Fibroblast of the conjunctiva (primary cell): ENCODE measurements at places on chromosomes 16 and 17.

GRCh38 chr16:58863761-58864160, 129.6 kb upstream of the GOT2 start:
- DNase-seq = no peak

DNA sequence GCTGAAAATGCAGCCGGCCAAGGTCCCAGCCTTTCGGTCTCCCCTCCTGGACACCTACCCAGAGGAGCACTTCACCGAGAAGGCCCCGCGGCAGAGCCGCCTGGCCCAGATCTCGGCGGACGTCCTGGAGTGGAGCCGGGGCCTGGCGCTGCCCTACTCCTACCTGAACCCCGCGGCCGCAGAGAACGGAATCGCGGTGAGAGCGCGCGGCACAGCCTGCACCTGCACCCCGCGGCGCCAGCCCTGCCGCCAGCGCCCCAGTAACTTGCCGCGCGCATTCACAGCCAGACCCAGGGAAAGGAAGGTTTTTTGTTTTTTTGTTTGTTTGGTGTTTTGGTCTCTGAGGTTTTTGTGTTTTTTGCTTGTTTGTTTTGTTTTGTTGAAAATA, 15.2 kb downstream of the ALOX12B start:
- DNase-seq = no peak

GRCh38 chr16:89898201-89898967, 20.3 kb upstream of the MC1R start:
- no peak for DNase-seq

GRCh38 chr17:8267480-8268147, 18.5 kb downstream of the PFAS start:
- no peak for DNase-seq

- no peak for DNase-seq
Observed at GRCh38 chr17:57518587-57519581, 226.2 kb downstream of the CCDC182 start.

DNA sequence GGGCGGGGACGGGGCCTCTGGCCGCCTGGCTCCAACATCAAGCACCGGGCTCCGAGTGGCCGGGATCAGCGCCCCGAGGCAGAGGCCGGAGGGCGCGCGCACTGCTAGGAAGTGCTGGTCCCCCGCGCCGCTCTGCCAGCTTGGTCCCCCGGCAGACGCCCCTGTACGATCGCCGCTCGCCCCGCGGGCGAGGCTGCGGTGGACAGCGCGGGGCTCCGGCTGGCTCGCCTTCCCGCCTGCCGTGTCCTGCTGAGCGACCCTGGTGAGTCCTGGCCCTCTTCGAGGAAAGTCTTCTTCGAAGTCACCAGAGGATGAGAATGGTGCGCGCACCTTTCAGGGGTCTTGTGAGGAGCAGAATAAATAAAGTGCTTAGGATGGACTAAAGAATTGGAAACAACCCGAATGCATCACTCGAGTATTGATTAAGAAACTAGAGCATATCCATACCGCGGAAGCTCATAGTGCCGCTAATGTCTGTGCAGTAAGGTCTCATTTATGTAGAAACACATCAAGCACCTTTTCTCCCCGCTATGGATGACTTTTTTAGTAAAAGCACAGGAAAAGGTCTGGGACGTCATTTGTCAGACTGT, 392 bp downstream of the ZNF213 start:
- DNase-seq = no peak

GRCh38 chr16:85246473-85246872, 134.2 kb upstream of the CIBAR2 start:
- DNase-seq = no peak

GRCh38 chr17:55284001-55284884, 19.5 kb downstream of the HLF start:
- DNase-seq = no peak

DNA sequence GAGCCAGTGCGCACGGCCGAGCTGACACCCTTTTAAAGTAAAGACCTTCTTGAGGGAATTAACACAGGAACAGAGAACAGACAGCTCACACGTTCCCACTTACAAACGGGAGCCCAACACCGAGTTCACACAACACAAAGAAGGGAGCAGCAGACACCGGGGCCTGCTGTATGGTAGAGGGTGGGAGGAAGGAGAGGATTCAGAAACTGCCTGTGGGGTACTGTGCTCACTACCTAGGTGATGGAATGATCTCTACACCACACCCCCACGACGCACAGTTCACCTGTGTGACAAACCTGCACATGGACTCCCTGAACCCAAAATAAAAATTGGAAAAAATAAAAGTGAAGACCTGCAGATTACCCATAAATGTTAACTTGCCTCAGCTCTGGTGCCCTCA, 32.5 kb downstream of the TMC6 start:
- DNase-seq = no peak
